ENCODE measurements at places on chromosomes 2 and 18.
A peak's percentile ranks its signal among the peaks of the same experiment; 100 is the strongest.

GRCh38 chr2:167294776-167295140, 406.5 kb downstream of the XIRP2 start:
- DNase-seq: no peak

- DNase-seq: no peak
Measured at GRCh38 chr2:168136392-168136977, 110.9 kb downstream of the STK39 start.

GRCh38 chr2:101976891-101977290, 14.9 kb upstream of the IL1R2 start:
- no peak for DNase-seq

DNA sequence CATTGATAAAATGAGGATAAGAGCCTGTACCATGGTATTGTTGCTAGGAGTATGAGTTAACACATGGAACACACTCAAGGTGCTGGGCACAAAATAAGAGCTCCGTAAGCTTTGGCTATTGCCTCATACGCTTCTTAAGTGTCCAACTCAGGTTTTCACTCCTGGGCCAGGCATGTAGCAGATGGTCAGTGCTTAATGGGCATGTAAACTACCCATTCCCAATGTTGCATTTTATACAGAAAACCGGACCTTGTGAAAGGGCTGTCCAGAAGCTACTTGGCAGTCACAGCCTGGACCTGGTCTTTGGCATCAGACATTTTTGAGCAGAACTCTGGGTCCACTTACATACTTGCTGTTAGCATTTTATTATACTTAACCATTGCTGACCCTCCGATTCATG, 26.9 kb downstream of the MGAT5 start:
- DNase-seq: no peak

DNA sequence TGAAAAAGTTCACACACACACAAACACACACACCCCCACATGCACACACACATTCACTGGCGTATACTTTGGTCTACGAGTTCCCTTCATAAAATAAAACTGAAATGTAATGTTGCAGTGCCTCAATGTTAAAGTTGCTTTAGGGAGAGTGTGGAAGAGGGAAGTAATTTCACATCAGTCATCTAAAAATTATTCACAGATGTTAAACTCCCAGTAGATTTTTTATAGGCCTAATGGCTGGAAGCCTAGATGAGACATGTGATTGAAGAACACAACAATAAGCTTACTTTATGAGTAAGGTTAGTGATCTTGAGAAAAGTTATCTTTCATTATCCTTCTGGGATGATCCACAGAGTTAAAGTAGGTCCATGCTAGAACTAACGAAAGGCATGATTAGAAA, 506.7 kb upstream of the CNTNAP5 start:
- no peak for DNase-seq

DNA sequence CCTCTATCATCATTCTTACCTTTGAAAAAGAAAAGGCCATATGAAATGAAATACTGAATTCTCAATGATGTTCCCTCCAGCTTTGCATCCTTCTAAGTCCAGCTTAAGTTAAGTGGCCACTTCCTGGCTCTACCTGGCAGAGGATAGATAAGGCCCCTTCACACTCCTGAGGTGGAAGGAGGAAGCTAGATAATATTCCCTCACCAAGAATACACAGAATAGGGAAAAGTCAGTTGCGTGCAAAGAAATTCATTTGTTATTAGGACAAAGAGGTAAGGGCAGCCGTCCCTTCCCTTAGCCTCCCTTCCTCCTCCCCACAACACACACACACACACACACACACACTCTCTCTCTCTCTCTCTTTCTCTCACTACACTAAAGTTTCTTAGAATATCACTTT, 37.5 kb downstream of the OLA1 start:
- no peak for DNase-seq

GRCh38 chr2:10079870-10080535, at the start of gene CYS1:
TSS of gene CYS1 (minus strand) at chr2:10080411. CDS start at chr2:10080223, 188 bp downstream.
- no peak for DNase-seq

- DNase-seq: no peak
Measured at GRCh38 chr2:75303227-75303626, 103.9 kb upstream of the TACR1 start.

- DNase-seq: no peak
Measured at GRCh38 chr2:140759426-140760156, 1371.2 kb downstream of the LRP1B start.

DNA sequence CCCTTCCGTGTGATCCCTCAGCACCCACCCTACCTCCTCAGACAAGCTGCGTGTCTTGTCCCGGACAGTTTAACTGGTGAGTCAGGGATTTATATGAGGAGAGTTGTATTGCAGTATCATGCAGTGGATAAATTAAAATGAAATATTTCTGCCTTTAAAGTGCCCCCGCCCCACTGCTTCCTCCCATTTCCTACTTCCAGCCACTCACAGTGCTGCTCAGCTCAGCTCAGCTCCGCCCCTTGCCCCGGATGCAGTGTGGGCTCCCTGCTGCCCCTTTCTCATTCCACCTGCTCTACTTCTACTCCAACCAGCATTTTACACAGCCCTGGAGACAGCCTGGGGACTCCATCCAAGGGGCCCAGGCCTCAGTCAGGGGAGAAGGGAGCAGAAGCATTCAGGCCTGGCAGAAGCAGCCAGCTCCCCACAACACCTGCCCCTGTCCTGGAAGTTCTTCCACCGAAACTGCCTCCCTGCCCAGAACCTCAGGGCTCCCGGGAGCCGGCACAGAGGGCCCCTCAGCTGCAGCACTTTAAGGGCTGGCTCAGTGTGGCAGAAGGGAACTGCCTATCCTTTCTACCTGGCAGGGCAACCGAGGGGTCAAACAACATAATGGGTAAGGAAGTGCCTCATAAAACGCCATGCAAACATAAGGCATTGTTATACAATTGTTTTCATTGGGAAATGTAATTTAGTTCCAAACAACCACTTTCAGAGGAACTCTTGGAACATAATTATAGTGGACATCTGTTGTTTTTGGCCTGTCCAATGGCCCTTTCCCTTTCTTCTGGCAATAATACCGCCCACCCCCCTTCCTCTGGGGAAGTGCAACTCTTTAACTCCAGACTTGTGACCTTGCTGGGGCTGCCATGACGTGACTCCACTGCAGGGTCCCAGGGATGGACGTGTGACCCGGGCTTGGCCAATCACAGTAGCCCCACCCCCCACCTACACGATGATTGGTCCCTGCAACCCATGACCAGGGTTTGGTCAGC, 102.3 kb downstream of the LIPG start:
- DNase-seq: no peak

DNA sequence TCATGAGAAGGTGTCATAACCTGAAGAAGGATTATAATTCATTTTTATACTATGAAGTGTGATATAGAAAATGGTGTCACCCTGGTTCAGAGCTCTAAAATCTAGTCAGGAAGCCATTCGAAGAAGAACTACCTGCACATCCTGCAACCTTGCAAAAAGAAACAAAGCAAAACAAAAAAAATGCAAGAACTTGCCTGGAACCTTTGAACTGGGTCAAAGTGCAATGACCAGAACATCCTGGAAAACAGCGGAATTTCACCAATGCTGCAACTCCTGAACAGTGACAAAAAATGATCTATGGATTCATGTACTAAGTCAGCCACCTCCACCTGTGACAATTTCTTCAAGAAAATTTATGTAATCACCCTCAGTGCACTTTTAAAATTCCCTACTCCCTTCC, 1083.3 kb upstream of the GYPC start:
- DNase-seq: no peak

DNA sequence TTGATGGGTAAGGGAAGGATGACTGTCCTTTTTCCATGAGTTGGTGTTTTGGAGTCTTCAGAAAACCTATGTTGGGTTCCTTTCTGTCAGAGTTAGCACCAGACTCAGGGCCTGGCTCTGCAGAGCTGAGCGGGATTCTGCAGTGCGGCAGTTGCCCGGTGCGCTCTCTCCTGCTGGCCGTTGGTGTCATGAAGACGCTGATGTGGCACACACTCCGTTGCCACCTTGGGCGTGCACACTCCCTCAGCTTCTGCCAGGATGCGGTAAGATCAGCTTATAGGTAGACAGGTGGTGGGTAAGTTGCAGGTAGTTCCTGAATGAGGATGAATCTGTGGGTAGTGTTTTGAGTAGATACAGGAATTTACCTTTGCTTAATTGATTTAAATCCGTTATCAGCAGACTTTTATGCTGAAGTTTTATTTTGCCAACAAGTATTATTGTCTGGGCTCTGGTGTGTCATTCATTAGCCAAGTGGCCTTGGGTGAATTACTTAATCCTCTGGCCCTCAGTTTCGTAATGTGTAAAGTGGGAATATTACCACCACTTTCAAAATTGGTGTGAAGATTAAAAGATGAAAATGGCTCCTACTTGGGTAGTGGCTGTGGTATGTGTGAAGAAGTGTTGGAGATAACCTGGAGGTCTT, 26.8 kb downstream of the DGKD start:
- DNase-seq: no peak

- no peak for DNase-seq
Measured at GRCh38 chr2:102376052-102376591, 20.5 kb downstream of the IL18R1 start.

GRCh38 chr2:233386382-233387041, 32.2 kb downstream of the DGKD start:
- DNase-seq: no peak

DNA sequence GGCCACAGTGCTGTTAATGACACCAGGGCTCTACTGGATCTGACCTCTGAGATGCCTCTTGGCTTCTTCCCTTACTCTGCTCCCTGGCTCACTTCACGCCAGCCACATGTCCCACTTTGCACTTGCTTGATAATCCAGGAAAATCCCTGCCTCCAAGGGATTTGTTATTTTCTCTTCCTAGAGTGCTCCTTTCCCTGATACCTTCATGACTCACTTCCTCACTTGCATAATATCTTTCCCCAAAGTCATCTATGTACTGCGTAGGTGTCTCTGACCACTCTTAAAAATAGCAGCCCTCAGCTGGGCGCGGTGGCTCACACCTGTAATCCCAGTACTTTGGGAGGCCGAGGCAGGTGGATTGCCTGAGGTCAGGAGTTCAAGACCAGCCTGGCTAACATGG, 572.3 kb downstream of the PLCL1 start:
- DNase-seq: no peak

- no peak for DNase-seq
Measured at GRCh38 chr2:208711598-208711997, 305.0 kb downstream of the PTH2R start.

GRCh38 chr18:1796636-1797035, 774.7 kb downstream of the METTL4 start:
- DNase-seq: no peak

- no peak for DNase-seq
Measured at GRCh38 chr2:176647325-176648165, 378.3 kb downstream of the MTX2 start.

DNA sequence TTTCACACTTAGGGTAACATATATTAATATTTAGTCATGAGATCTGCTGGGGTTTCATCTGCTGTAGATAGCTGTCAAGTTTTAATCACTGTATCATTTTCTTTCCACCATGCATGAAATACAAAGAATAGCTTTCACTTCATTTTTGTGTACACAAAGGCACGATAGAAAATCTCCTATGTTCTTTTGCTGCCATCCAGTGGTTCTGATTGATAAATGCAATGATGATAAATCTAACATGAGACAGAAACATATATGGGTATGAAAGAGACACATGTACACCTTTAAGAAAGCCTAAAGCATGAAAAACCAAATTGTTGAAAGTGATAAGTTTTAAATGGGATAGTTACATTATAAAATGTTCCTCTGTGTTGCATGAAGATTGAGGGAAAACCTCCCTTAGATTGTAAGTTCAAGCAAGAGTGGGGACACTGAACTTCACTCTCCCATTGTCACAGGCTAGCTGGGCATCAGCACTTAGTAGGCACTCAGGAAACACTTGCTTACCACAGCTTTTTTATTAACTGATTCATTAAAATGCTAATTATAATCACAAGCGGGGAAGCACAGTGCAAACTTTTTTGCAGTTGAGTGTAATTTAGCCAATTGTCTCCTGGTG, 31.2 kb downstream of the C1D start:
- DNase-seq: peak; percentile 51

DNA sequence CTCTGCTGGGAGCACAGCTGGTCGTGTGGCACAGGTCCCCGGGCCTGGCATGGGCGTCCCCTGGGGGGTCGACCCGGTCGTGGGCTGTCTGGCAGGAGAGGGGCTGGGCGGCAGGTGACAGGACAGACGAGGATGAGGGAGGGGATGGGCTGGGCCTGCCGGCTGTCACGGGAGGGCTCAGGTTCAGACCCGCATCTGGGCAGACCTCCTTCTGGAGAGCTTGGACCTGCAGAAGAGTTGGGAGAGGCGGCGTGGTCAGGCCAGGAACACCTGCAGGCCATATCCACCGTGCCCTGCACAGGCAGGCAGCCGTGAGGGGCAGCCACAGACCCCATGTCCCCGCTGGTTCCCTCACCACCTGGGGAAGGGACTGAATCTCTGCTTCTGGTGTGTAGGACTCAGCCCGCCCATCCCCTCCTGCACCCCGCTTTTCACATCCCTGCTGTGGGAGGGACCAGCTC, 25.5 kb downstream of the AQP12A start:
- no peak for DNase-seq

DNA sequence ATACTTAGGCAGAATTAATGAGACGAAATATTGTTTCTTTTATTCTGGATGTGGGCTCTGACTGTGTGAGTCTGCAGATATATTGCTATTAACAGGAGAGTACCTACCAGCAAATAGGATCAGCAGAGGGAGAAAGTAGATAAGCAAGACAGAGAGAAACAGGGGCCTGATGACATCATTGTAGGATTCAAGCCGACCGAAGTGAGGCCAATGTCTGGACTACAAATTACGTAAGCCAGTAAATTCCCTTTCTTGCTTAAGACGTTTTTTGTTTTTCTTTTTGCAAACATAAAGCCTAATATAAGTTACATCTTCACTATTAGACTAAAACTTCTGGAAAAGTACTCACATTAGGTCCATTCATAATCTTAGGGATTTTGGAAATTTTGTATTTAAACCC, 21.4 kb upstream of the PTPRM start:
- DNase-seq: no peak

GRCh38 chr2:39607538-39608262, 58.0 kb upstream of the TMEM178A start:
- DNase-seq: no peak

DNA sequence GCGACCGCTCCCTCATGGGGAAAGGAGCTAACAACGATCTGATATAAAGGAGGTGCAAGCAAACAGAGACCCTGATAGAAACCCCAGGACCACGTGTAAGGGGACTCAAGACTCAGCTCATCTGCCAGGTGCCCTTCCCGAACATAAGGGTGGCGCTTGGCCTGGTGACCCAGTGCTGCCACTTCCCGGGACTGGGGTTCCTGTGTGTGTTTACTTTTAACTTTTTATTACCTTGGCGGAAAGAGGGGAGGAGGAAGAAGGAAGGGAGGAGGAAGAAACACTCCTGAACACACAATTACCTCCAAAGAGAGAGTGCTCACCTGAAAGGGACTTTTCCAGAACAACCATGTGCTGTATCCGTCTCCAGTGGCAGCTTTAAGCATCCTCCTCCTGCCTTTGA, 56.5 kb upstream of the EDAR start:
- DNase-seq: no peak
